Mesangial cell (primary cell): ENCODE measurements at places on chromosomes 5 and 9. TPM values are rescaled to one million over a fixed set of nuclear protein-coding genes. Genes with fewer than 3 reads are reported as not detected.

The KCNV2 gene
- total RNA-seq, result not detected in 2 replicates

The ACOT12 gene
- not detected in 2 replicates for total RNA-seq

The NMUR2 gene
- 0.13 and 0.16 TPM in 2 replicates for total RNA-seq

The SGCD gene
- 0.49 and 0.76 TPM in 2 replicates for total RNA-seq

The PCDHA5 gene
- under 0.01 TPM in 1 of 2 replicates, not detected in the other for total RNA-seq

The CORO2A gene
- 2.7 and 3.1 TPM in 2 replicates for total RNA-seq

The GLRA1 gene
- total RNA-seq, result not detected in 2 replicates

The CTXN3 gene
- not detected in 2 replicates for total RNA-seq

The PCDHA9 gene
- under 0.01 TPM in 1 of 2 replicates, not detected in the other for total RNA-seq

The GTF3C4 gene
- 11.0 and 11.7 TPM in 2 replicates for total RNA-seq

The FABP6 gene
- total RNA-seq, result not detected in 2 replicates

The BAAT gene
- 0.13 and 0.16 TPM in 2 replicates for total RNA-seq

The IGFBPL1 gene
- 1.8 and 8.6 TPM in 2 replicates for total RNA-seq

The OTULINL gene
- total RNA-seq, result 1.0 and 1.8 TPM in 2 replicates

The SLC27A6 gene
- total RNA-seq, result under 0.01 and 0.63 TPM in 2 replicates

The SHOC1 gene
- total RNA-seq, result not detected in 2 replicates

The CAMK2A gene
- total RNA-seq, result 2.7 TPM in 1 of 2 replicates, not detected in the other

The ADRB2 gene
- total RNA-seq, result 0.89 and 1.3 TPM in 2 replicates

The IFNB1 gene
- not detected in 2 replicates for total RNA-seq

The IFNA21 gene
- total RNA-seq, result not detected in 2 replicates

The SPINK5 gene
- total RNA-seq, result not detected in 2 replicates

The GCNT4 gene
- total RNA-seq, result 0.65 and 1.1 TPM in 2 replicates

The NOP16 gene
- total RNA-seq, result 10.4 and 25.9 TPM in 2 replicates

The SNCAIP gene
- total RNA-seq, result 0.81 and 5.2 TPM in 2 replicates

The SPATA31C1 gene
- 0.13 and 0.16 TPM in 2 replicates for total RNA-seq
